Hindlimb muscle (tissue), 1 donor: ENCODE measurements at places on chromosomes 2 and 18.

DNA sequence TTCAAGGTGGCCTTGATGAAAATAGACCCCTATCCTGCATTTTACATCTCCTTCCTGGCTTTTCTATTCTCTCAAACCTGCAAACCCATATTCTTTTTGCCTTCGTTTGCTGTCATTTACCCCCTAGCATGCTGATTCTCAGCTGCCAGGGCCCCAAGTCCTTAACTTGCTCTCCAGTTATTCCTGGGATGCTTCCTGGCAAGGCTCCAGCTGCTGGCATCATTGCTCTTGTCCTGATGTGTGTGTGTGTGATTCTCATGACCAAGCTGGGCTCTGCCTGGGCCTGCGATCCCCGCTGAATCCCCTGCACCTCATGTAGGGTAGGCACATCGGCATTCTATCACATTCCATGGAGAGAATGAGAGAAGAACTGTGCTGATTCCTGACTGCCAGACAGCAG, 11.9 kb downstream of the NPAS2 start:
- no peak for DNase-seq

GRCh38 chr2:112150447-112150846, 12.3 kb downstream of the FBLN7 start:
- DNase-seq = no peak

DNA sequence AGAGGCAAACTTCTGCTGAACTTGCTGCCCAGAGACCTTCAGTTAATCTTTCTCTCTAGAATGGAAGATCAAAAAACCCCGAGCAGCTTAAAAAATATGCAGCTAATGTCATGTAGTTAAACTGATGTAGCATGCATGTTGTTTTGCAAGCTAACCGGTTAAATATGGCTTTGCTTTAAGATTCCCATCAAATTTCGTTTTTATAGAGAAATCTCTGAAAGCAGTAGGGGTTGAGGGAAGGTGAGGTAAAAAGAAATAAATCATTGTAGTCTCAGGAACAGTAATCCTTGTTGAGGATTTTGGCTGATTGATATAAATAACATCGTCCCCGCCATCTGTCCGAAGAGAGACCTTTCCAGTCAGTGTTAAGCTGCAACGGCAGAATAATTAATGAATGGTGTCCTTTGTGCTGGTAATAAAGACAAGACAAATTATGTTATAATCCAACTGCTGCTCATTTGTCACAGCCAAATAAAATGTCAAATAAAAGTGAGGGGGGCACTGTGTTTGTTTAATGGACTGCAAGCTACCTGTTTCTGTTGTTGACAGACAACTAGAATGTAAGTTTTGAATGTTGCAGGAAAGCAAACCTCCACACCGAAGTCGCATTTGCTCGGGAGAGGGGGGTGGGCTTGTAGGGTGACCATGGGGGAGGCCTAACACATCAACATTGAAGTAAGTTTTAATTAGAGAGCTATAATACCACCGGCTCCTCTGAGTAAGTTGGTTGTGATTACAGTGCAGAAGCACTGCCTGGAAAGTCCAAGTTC, 555.5 kb downstream of the ARHGAP15 start:
- no peak for DNase-seq

DNA sequence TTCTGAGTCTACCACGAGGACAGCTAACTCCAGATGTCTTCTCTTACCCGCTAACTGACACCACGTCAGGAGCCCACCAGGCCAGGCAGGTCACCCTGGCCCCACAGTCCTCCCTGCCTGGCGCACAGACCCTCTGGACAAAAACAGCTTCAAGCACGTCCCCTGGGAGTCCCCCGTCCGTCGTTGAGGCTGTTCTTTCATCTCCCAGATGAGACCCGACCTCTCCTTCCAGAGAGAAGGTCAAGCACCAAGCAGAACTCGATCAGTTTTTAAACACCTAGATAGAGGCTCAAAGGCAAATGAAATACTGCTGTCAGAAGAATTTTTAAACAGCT, 57.8 kb downstream of the PARD6G start:
- DNase-seq = no peak

- no peak for DNase-seq
These were observed 74.1 kb upstream of the LRATD1 start for GRCh38 chr2:14558335-14558919.
